ENCODE measurements at places on chromosomes 2 and 18.

- no peak for DNase-seq
These were observed 329.7 kb downstream of the PDE11A start for GRCh38 chr2:177742851-177743250.

DNA sequence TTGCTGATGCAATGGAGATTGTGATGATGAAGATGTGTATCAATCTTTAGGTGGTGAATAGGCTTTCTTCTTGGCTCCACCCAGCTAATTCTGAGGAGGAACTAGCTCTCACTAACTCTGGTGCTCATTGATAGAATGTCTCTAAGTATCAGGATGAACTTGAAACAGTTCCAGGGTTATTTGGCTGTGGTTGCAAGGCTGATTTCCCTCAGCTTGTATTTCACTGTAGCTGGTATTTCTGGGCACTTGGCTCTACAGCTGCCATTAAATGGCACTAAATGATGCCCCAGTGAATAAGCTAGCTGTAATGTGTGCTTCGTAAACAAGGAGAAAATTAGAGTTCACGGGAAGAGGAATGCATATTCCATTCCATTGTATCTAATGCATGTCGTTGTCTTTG, 241.2 kb downstream of the RPIA start:
- no peak for DNase-seq

DNA sequence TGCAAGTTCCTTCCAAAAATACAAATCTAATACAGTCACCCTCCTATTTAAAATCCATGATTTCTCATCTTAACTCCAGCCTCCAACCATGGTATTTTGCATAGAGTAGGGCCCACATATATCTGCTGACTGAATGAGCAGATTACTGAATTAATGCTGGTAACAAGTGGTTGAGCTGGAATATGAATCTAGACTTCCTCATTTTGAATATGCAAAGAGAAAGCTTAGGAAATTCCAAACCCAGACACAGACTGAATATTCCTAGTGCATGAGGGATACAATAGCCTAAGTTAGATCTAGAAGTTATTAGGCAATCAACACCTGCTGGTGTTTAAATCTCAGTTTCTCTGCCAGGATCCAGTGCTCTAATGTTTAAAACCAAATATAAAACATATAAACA, 215.1 kb upstream of the CYP26B1 start:
- no peak for DNase-seq

GRCh38 chr2:9124231-9124741, 82.3 kb upstream of the ASAP2 start:
- no peak for DNase-seq

DNA sequence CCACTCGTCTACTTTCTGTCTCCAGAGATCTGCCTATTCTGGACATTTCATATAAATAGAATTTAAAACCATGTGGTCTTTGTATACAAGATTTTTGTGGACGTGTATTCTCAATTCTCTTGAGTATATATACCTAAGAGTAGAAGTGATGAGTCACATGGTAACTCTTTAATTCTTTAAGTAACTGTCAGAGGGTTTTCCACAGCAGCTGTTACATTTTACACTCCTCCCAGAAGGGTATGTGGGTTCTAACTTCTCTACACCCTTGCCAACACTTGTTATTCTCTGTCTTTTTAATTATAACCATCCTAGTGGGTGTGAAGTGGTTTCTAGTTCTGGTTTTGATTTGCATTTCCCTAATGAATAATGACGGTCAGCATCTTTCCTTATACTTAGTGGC, 70.9 kb downstream of the MAP3K20 start:
- DNase-seq, result no peak

DNA sequence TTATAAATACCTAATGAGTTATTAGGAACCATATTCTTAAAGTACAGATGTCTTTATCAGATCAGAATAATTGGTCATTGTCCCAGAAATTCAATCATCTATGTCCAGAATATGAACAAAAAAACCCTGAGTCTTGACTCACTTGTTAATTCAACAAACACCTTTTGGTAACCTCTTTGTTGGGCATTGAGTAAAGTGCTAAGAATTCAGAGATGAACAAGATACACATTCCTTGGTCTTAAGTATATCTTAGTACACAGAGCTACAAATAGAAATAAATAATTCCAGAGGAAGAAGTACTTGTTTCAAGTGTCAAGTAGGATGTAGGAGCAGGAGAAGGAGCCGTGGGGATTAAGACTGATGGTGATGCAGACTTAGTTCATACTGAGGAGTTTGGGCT, 798.1 kb downstream of the CPS1 start:
- no peak for DNase-seq

DNA sequence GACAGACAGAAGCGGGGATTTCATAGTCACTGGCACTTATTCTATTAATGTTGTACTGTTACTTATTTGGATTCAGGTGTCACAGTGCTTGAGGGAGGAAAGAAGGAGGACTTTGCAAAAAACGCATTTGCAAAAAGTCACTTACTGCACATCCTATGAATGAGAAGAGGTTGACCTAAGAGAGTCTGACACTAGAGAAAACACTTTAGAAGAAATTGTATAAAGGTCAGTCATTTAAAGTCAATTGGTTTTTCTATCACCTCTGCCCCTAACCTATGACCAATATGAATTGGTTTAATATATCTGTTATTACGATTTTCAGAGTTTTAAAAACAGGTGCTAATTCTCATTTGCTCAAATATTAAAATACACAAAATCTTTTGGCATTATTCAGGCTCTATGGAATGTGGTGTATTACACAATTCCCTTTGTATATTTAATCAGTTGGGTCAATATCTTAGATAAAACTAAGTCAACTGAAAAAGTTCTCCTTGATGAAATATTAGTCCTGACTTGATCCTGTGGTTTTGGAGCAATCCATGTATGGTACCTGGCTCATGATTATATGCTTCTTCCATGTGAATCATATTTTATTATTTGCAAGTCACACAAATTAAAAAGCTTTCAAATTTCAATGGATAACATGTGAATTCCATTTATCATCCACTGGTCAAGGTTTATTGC, 157.4 kb downstream of the CDH2 start:
- DNase-seq, result no peak

Measured in pons (tissue), 1 donor.